A549 treated with DMSO at 1 μM for 4 hours (cell line): ENCODE measurements at places on chromosomes 13 and 19. TPM values are rescaled to one million over a fixed set of nuclear protein-coding genes. Genes with fewer than 3 reads are reported as not detected.

Gene ZNF492
- not detected in 5 replicates for total RNA-seq

Gene TUBA3C
- not detected in 5 replicates for total RNA-seq

Gene CTXN1
- total RNA-seq, result 10.0 to 22.5 TPM (median 17.0 TPM) in 5 replicates

Gene FLT3
- not detected in 5 replicates for total RNA-seq

Gene XPO4
- total RNA-seq, result 6.1 to 9.0 TPM (median 8.0 TPM) in 5 replicates

Gene KLK8
- not detected in 5 replicates for total RNA-seq
